ENCODE measurements at places on chromosomes 13 and 19.

DNA sequence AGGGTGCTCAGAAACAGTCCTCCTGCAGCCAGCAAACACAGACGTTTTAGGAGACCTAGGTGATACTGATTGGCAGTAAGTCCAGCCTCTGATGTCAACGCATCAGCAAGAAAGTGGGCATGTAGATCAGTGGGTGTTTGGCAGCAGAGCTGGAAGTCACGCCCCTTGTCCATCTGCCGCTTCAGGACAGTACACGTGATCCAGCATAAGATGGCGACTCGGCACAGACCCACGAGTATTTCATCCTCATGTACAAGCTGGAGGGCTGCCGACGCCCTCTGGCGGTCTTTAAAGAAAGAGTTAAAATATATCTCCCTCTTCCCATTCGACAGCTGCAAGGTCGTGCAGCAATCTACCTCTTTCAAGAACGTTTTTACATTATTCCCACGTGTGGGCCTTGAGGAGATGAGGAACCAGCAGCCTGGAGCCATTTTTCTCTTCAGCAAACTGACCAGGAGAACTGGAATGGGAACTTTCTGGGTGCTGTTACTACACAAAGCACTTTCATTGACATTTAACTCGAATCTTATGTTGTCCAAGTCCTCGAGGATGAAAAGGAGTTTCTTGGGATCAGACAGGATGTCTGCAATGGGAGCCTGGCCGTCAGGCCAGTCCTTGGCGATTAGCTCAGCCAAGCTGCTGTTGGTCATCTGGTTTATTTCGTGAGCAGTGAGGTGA is 22.3 kb downstream of the NLRP11 start:
- DNase-seq: peak; percentile 61

DNA sequence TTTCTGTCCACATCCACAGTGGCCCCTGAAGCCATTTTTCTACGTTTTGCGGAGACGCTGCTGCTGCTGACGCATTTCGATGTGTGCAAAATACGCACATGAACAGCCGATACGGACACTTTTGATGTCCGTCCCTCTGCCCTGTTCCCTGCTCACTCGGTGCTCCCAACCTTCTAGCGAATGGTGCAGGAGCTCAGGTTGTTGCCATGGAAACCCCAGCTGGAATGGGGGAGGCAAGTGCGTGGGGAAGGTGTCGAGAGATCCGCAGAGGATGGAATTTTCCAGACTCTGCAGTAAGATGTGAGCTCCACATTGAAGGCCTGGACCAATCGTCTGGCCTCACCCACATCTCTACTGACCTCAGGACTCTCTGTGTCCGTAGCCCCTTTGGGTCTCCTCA is 109.2 kb upstream of the USP29 start:
- DNase-seq: no peak

GRCh38 chr13:44668688-44669087 is 92.6 kb upstream of the TSC22D1 start:
- no peak for DNase-seq

DNA sequence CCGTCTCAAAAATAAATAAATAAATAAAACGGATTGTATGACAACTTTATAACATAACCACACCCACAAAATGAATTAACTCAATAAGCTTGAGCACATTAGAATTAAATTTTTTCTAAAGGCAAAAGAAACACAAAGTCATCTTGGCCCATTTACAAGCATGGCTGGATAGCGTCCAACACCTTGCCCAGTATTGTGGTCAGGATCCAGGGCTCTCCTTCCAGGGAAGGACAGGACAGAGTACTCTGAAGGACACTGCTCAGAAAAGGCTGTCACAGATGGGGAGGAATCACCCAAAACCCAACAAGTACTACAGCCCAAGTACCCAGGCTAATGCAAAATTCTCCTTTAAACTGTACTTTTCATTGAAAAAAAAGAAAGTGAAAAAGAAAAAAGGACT is 27.1 kb downstream of the SUGP2 start:
- no peak for DNase-seq

DNA sequence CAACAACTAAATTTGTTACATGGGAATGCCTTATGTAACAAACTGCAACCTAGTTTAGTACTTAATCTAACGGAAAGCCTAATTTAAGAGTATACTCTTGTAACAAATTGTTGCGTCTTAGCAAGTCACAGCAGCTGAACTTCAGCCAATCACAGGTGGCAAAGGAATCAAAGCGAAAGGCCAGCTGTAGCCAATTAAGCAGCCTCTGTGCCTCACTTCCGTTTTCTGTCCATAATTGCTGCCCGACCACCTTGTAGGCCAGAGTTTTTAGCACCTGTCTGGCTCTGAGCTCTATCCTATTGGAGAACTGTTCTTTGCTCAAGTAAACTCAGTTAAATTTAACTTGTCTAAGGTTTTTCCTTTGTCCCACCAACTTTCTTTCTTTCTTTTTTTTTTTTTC is 18.1 kb upstream of the HSPH1 start:
- DNase-seq: no peak

DNA sequence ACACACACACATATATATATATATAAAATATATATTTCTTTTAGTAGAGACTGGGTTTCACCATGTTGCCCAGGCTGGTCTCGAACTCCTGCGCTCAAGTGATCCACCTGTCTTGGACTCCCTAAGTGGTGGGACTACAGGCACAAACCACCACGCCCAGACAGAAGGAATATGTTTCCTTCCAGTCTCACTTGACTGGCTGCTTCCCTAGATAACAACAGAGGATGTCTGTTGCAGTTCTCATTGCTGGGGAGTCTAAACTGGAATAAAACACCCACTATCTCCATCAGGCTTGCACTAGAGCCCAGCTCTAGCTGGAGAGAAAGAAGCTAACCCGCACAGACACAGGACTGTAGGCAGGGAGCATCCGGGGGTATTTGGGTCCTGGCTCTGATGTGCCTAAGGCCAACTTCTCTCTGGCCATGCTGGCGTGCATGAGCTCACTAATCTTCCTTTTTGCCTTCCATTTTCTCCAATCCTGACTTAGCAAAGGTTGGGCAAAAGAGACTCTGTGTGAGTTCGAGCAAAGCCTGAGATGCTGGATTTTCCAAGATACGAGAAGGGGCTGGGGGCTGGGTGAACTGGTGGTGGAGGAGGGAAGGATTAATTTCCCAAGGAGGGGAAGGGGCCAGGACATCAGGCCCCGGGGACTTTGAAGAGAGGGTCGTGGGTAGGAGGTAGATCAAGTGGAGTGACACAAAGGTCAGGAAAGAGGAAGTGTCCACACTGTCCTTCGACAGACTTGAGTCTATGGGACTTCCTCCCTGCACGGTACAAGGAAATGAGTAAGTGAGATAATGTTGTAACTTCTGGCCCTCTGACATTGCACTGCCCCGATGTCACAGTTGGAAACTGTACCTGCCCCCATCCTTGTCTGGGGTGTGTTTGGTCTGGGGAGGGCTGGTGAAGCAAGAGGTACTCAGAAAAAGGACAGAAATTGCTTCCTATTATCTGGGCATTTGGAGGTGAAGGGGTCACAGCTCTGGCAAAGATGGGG is 22.5 kb upstream of the ALOX5AP start:
- no peak for DNase-seq

GRCh38 chr13:27006519-27007161 is 165.0 kb downstream of the USP12 start:
- peak; percentile 37 for DNase-seq

DNA sequence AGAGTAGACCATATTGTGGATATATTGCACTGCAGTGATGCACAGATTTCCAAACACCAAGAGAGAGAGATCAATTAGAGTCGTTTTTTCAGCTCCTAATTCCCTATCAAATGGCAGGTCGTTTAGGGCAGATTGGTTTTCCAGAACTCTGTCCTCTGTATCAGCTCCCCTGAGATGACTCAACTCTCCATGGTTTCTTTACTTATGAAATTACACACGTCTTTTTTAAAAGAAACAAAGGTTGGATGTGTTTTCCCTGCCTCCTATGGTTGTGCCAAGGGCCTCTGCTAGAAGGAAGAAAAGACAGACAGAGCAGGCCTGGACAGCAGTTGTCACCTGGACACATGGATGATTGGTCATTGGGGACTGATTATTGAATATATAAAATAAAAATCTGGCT is 478.1 kb upstream of the NBEA start:
- DNase-seq: no peak

DNA sequence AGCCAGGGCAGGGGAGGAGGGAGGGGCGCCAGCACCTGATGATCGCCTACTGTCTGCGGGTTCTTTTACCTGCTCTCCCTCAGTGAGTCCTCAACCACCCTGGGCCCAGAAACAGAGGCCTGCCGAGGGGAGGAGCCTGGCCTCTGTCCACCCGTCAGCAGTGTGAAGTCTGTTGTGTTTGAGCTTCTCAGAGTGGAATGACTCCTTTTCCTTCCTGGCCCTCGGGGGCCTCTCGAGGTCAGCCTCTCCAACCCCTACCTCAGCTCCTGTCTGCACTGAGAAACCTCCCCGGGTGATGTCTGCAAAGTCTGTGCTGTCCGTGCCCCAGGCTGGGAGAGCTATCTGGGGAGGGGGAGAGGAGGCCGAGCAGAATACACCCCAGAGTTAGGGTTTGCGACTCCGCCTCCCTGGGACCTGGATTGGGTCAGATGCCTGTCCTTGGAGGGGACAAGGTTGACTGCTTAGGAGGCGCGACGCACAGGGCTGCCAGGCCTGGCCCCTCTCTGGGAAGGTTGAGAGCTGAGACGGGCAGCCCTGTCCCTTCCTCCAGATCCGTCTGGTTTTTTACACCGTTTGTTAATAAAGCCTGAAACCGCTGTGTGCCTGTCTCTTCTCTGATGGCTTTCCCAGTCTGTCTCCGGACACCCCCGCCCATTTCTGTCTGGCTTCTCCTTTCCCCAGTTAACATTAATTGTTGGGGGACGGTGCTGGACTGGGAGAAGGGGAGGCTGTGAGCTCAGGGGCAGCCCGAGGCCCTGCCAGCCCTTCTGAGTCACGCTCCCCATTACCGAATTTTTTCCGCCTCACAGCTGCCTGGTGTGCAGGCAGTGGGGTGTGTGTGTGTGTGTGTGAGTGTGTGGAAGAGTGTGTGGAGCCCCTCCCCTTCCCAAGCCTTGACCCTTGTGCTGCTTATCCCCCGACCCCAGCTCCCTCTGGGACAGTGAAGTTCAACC is 989 bp upstream of the SSC5D start:
- DNase-seq: no peak

DNA sequence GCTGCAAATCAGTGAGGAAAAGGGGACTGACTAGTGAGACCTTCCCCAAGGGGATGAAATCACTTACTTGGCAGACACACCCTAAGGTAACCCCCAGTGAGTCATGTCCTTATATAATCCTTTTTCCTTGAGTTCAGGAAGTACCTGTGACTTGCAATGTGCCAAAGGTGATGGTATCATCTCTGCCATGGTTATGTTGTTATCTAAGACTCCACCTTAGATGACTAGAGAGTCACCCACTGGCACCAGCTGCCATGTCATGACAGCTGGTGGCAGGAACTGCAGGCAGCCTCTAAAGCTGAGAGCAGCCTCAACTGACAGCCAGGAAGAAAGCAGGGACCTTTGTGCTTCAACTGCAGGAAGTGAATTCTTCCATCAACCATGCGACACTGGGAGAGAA is 12.5 kb downstream of the PBX4 start:
- no peak for DNase-seq

GRCh38 chr19:40469011-40469410 is 2.2 kb downstream of the SPTBN4 start:
- no peak for DNase-seq

- DNase-seq: no peak
Measured at GRCh38 chr13:35672611-35673010, 196.1 kb upstream of the MAB21L1 start.

- no peak for DNase-seq
Measured at GRCh38 chr13:79749984-79750551, 269.1 kb downstream of the NDFIP2 start.

GRCh38 chr19:46386151-46386550 is 27.2 kb downstream of the CCDC8 start:
- no peak for DNase-seq

GRCh38 chr13:100523981-100524386 is 64.6 kb downstream of the GGACT start:
- DNase-seq: no peak

- DNase-seq: no peak
Measured at GRCh38 chr13:23630349-23631093, 60.3 kb downstream of the TNFRSF19 start.

DNA sequence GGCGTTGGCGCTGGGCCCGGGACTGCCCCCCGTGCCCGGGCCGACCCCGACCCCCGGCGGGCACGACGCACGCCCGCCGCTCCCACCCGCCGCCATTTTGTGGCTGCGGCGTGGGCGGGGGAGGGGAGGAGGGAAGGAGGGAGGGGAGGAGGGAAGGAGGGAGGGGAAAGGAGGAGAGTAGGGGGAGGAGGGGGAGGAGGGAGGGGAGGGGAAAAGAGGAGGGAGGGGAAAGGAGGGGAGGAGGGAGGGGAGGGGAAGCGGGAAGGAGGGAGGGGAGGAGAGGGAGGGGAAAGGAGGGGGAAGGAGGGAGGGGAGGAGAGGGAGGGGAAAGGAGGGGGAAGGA is at the start of gene BTBD2:
BTBD2 (minus strand) TSS at position 107 of the 343 bp plus-strand sequence; CDS start at position 96, 11 bp downstream.
- DNase-seq: no peak

GRCh38 chr19:29411113-29411581 is 114.6 kb upstream of the VSTM2B start:
- DNase-seq: no peak

- no peak for DNase-seq
Measured at GRCh38 chr19:10985502-10985901, 24.7 kb downstream of the SMARCA4 start.

GRCh38 chr19:38433268-38433733 is at the start of gene RYR1:
Gene RYR1 (plus strand): TSS chr19:38433691. CDS start chr19:38433830, 139 bp downstream.
- DNase-seq: no peak

DNA sequence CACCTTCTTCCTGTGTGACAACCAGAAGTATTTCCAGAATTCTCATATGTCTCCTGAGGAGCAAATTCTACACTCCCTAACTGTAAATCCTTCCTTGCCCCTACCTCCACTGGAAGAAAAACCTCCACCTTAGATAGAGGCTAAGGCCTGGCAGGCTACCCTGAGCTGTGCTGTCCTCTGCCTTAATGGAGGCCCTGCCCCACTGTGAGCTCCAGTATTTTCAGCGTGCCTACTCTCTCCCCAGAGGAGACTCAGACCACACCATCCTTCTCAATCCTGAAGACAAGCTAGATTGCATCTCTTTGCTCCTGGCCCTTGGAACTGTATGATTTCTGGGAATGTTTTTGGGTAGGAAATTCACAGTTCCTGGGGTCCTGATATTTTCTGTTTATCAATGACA is 110.0 kb upstream of the OBI1 start:
- no peak for DNase-seq

DNA sequence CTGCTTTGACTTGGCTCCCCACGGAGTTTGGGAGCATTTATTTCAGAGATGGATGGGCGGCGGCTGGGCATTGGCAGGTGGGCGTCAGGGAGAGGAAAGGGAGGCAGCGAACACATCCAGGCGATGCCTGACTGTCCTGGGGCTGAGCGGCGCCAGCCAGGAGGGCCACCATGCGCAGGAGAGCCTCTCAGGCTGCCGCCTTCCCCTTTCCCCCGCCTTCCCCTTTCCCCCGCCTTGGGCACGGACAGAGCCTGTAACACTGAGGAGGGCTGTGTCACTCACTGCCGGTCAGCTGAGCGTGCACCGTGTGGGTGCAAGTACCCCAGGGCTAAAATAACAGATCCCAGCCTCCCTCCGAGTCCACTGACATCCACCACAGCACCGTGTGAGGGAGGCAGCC is 11.4 kb downstream of the MCF2L start:
- DNase-seq: no peak

GRCh38 chr13:40626561-40626960 is 39.9 kb downstream of the FOXO1 start:
- DNase-seq: no peak
